ENCODE measurements at places on chromosomes 11 and 22. TPM values are rescaled to one million over a fixed set of nuclear protein-coding genes. Genes with fewer than 3 reads are reported as not detected.

DNA sequence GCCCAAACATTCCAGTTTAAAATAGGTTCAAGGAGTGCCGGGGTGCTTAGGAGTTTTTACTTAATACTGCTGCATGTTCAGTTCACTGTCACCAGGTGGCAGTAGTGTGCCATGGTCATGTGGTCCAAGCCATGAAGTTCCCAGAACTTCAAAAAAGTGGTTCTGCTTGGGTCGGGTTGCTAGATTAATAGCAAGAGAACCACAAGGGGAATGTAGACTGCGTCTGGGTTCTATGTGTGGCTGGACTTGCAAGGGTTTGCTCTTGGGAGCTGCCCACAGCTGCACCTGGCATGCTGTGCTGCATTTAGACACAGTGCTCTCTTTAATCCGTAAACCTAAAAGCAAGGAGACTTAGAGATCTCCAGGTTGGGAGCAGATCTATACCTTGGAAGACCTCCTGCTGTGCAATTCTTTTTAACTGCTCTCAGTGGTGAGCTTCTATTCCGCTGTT is 6.5 kb upstream of the SPON1 start:
- DNase-seq, result peak; percentile 73

DNA sequence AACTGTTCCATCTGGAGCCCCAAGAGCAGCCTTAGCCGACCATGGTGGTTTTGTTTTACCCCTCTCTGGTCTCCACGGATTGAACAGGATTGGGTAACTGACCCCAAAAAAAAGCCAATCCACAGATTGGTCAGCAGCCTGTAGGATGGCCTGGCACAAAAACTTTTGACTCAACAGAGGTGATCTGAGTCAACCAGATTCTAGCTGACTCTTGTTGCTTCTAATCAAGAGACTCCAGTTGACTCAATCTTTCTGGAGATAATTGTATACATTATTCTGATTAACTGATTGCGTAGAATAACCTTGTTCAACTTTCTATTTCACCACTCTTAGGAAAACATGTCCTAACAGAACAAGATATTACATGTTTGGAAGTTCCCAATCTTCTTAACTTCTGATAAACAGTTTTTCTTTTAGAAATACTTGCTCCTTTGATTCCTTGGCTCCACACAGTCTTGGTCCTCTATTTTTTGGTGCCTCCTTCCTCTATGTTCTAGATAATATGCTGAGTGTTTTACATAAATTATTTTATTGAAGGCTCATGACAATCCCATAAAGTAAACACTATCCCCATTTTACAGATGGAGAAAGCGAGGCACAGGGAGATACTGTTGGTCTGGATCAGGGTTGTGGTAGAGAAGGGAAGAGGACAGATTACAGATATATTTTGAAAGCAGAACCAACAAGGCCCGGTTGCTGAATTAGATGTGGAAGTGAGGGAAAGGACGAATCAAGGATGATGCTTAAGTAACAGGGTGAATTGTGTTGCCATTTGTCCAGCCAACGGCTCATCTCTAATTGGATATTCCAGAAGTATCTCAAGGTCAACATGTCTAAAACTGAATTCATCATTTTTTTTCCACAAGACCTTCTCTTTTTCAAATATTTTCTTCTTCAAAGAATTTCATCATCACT is 11.5 kb upstream of the ZC3H12C start:
- DNase-seq, result no peak

OR51B6 gene
- total RNA-seq, result not detected

GRCh38 chr11:21169639-21170038 is 500.3 kb downstream of the NELL1 start:
- DNase-seq, result no peak

DNA sequence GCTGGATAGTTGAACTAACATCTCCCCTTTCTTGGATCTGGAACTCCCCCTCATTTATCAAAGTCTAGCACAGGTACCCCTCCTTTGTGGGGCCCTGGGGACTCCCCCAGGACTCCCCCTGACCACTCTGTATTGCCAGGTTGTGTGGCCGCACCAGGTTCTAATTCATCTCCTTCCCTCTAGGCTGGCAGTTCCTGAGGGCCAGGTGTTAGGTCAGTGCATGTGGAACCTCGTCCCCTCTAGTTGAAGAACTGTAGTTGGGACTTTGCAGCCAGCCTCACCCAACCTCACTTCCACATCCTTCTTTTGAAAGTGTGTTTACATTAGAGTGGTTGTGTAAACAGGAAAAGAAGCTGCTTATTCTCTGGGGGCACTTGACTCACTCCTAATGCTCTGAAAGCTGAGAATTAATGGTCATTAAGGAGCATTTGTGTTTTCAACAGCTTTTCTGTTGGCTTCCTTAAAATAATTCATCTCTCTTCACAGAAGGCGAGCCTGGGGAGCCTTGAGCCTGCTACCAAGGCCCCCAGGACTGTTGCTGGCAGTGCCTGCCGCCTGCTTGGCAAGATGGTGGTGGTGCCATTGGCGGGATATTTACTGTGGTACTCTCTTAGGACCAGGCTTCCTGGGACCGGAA is 11.8 kb downstream of the UPB1 start:
- peak; percentile 71 for DNase-seq

BRSK2 gene
- total RNA-seq, result under 0.01 TPM
